ENCODE measurements at places on chromosomes 12 and 14. TPM values are rescaled to one million over a fixed set of nuclear protein-coding genes. Genes with fewer than 3 reads are reported as not detected.

PIK3C2G gene
- not detected for total RNA-seq

KLRG1 gene
- 5.9 TPM for total RNA-seq

KIF26A gene
- total RNA-seq: 3.9 TPM

DEPDC4 gene
- total RNA-seq: not detected

DNA sequence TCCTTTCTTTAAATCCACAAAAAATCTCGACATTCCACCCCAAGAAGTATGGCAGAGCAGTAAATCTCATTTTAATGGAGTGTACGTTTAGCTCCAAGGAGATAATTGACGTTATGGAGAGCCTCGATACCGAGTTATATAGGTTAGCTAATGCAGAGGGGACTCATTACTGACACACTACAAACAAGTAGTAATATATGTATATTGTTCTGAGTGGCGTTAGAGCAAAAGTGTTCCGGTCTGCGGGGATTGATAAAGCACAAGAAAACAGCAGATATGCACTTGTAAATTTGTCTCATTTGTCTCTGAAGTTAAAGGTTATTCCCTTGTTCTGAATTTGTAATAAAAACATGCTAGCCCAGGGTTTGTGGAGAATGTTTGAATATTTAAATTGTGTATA lies 84.1 kb downstream of the BCL11B start:
- no peak for DNase-seq

- DNase-seq: no peak
Observed at GRCh38 chr14:94334872-94335271, 11.7 kb upstream of the SERPINA6 start.

- no peak for DNase-seq
Observed at GRCh38 chr14:69351911-69352310, 46.2 kb downstream of the ERH start.

APOF gene
- not detected for total RNA-seq

GRCh38 chr14:97061714-97062113 lies 264.5 kb downstream of the VRK1 start:
- DNase-seq: no peak

HOTAIR gene
- total RNA-seq: not detected

- DNase-seq: no peak
Observed at GRCh38 chr14:100880271-100881101, 23.0 kb downstream of the RTL1 start.

- peak; percentile 55 for DNase-seq
Observed at GRCh38 chr14:21476523-21476924, 235 bp downstream of the RAB2B start.

- DNase-seq: no peak
Observed at GRCh38 chr14:20563971-20564370, 3.1 kb upstream of the RNASE9 start.

DNA sequence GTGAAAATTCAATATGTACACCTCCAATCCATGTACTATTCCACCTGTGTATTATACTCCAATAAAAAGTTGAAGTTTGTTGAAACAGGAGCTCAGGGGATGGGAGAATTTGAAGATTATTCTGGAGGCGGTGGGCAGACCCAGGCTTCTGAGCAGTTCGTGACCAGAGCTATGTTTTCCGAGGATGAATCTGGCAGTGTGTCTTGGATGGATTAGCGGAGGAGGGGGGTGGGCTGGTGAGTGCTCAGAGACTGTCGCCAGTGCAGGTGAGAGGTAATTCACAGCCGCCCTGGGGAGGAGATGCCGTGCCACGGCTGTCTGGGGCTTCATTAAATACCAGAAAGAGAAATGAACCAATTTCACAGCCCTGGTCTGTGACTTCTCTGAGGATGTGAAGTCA lies 283.0 kb upstream of the RTL1 start:
- DNase-seq: no peak

DNA sequence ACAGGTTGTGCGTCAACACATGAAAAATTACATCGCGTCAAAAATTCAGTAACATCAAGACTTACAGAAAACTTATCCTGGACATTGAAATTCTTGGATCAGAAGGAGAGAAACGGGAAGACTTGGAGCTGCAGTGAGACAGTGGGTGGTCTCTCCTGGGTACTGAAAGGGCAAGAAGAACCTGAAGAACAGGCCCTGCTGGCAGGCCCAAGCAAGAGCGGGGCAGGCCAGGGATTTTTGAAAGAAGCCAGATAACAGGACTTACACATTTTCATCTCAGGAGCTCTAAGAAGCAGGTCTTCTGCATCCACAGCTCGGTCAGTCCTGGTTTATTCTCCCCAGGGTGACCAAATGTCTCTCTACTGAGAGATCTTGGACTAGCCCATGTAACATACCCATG lies 466.5 kb upstream of the SOX5 start:
- DNase-seq: no peak

REM2 gene
- total RNA-seq: 0.28 TPM

DNA sequence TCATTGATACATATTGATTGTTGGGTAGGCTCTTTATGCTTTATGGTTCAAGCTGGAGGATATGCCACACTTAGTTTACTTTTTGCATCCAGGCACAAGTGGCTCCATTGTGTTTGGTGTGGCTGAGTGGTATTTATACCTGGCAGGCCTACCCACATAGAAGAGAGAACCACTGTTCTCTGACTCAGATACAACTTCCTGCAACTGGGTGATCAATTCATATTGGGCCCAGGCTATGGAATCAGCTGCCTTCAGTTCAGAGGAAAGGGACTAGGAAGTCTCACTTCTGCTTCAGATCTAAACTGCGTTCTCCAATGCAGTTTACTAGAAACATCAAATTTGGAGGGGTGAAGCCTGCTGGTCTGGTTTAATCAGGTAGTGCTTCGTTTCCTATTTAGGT lies 49.8 kb upstream of the LRRK2 start:
- DNase-seq: no peak

KCNH3 gene
- 0.95 TPM for total RNA-seq

- DNase-seq: no peak
Observed at GRCh38 chr12:29066011-29066588, 83.0 kb upstream of the FAR2 start.

GRCh38 chr12:47235258-47236040 lies 155.7 kb upstream of the AMIGO2 start:
- no peak for DNase-seq

DNA sequence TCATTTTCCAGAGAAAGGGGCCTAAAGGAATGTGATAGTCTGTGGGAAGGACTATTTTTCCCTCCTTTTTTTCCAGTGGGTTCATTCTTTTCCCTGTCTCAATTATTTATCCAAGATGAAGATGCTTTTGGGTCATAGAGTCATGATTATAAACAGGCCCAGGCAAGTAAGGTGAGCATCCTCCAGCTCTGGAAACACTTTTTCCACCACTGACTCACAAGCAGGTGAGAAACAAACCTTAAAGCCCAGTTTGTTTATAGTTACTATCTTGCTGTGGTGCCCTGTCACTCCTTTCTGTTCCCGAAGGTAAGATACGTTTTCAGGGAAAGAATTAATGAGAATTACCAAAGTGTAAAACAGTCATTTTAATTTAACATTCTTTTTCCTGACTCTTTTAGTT lies 107.7 kb upstream of the IFNG-AS1 start:
- no peak for DNase-seq

DNA sequence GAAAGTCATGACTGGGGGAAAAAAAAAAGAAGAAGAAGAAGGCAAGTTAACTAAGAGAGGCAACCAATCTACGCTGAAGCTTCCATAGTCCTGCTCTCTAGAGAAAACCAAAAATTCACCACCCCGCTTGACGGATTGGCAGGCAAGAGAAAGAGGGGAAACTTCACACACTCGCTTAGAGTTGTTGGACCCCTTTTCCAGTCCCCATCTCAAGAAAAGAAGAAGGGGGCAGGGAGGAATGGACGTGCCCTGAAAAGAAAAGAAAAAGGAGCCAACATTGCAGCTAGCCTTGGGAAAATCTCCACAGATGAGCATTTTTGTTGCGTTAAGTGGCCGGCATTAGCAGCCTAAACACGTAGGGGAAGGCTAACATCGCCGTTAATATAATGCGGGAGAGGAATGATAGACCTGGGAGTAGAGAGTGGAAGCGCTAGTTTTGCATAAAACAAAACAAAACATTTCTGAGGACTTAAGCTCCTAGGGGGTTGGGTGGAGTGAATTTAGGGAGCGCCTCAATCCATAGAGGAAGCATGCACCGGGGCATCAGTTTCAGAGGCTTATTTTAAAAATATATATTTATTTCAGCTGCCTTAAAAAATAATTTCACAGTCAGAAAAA lies 11.3 kb upstream of the FOXG1 start:
- DNase-seq: no peak

SMCO2 gene
- total RNA-seq: not detected

- DNase-seq: no peak
Observed at GRCh38 chr14:66043921-66044320, 442.2 kb upstream of the CCDC196 start.

GRCh38 chr12:40565029-40565633 lies 127.1 kb upstream of the CNTN1 start:
- no peak for DNase-seq

- DNase-seq: no peak
Observed at GRCh38 chr12:31818623-31819268, 89.9 kb upstream of the AMN1 start.

DNA sequence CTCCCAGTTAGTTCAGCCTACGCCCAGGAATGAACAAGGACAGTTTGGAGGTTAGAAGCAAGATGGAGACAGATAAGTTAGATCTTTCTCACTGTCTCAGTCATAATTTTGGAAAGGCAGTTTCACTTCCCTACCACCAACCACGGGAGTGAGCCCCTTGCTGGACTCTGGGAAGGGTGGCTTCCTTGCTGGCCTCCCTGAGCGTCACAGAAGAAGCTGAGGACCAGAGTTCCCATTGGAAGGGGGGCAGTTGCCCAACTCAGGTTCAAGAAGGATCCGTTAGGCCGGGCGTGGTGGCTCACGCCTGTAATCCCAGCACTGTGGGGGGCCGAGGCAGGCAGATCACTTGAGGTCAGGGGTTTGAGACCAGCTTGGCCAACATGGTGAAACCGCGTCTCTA lies 106.2 kb upstream of the MAX start:
- DNase-seq: no peak

GRCh38 chr14:24662753-24663152 lies 28.8 kb upstream of the GZMB start:
- no peak for DNase-seq

DNA sequence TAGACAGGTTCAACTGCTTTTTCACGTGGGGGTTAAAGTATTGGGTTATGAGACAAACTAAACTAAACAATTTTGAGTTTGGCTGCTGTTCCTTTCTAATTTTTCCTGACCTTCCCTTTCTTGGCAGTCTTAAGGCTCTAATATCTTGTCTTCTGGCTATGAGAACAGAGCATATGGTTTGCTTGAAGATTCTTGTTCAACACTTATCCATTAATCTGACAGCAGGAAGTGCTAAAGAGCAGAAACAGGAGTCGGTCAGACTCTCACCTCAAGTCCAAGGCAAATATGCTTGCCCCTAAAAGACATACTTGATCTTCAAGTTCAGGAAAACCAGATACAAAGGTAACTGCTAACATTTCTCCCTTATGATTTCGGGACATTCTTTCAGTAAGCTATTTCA lies 52.6 kb upstream of the KCNJ8 start:
- no peak for DNase-seq

DNA sequence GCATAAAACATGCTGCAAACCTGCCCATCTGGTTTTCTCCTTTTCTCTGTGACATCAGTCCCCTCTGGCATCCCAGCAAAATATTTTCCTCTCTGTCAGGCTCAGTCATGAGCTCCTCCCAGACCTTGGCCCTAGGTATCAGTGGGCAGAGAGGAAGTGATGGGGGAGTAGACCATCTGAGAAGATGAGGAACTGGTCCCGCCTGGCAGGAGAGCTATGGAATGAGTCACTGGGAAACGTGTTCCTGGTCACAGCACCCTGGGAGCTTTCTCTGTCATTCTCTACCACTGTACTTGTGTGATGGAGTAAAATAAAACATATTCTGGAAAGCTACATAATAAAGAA lies 5.0 kb upstream of the SRSF9 start:
- DNase-seq: no peak

MGP gene
- total RNA-seq: 9,983 TPM

- DNase-seq: no peak
Observed at GRCh38 chr12:19058235-19059021, 71.1 kb upstream of the PLEKHA5 start.

GRCh38 chr12:54337854-54338650 lies 13.1 kb downstream of the COPZ1 start:
- DNase-seq: no peak

All from thoracic aorta (tissue), 2 donors.